Activated CD4-positive, alpha-beta T cell treated with anti-CD3 and anti-CD28 coated beads, Interleukin-2, amount 50 U/mL, for 24 hours (primary cell): ENCODE measurements at places on chromosomes 12 and 14.

GRCh38 chr12:124913474-124914391, 717 bp downstream of the UBC start:
- DNase-seq = peak; percentile 93

- DNase-seq = no peak
Measured at GRCh38 chr14:45526715-45527549, 273.9 kb upstream of the MIS18BP1 start.

DNA sequence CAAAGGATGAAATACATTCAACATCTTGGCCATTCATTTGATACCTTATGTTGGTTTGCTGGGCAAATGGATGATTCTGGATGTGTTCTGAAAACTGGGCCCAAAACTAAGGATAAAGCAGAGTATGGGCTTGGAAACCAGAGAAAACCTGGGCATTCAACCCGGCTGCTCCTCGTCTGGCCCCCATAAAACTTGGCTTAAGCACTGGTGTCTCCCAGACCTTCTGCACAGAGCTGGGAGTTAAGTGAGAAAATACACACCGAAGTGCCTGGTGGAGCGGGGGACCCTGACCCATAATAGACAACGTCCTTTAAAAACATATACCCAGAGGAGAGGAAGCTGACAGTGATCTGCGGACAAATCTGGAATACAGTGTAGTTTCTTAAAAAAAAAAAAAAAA, 112.5 kb downstream of the FOXN3 start:
- no peak for DNase-seq

- DNase-seq = no peak
Measured at GRCh38 chr14:71300566-71301330, 393.5 kb downstream of the PCNX1 start.

GRCh38 chr12:30763053-30763452, 8.3 kb upstream of the CAPRIN2 start:
- no peak for DNase-seq

DNA sequence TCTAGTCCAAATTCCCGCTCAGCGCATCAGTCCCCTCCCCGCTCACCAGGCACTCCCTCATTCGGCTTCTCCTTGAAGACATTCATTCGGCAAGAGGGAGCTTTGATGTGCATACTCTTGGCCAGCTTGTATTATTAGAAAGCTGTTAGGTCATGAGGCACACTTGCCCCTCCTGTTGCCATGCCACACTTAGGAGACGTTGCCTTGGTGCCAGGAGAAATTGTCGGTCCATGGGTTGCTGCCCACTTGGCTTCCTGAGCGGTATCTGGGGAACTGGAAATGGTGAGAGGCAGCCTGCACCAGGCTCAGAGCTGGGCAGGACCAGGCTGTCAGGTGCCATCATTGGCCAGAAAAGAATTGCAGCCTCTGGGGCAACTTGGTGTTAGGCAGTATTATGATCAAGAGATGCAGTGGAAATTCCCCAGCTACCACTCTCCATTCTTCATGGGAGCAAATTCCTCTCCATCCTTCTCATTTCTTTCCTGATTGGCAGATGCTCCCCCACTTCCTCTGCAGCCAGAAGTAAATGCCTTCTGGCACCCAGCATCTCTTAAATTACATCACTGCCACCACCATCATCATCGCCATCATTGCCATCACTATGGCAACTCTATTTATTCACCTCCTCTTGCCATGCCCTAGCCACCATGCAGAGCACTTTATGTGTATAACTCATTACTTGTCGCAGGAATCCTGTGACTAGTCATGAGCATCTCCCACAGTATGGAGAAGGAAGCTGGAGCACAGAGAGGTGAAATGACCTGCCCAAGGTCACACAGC, 12.4 kb downstream of the CABP1 start:
- DNase-seq = no peak

DNA sequence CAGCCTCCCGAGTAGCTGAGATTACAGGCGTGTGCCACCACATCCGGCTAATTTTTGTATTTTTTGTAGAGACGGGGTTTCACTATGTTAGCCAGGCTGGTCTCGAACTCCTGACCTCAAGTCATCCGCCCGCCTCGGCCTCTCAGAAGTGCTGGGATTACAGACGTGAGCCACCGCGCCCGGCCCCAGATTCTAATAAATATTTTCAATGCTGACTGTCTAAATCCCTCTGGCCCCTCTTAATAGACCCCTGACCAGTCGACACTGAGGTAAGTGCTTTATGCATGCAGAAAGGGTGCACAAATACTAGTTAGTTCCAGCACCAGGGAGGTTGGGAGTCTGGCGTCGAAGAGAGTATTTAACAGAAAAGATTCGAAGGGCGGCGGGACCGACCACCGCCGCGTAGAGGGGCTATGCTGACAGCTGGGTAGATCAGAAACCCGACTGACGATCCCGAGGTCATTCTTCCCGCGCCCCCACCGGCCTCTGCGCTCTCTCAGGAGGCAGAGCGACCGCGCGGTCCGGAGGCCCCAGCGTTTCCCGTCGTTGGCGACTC, 1.1 kb upstream of the SPATS2 start:
- no peak for DNase-seq

GRCh38 chr12:116547955-116548501, 11.2 kb upstream of the MAP1LC3B2 start:
- no peak for DNase-seq
